ENCODE measurements at places on chromosomes 1 and 21.

GRCh38 chr1:30923597-30923996 lies 15.0 kb upstream of the SDC3 start:
- DNase-seq: peak; percentile 59

GRCh38 chr1:94654459-94654858 lies 112.9 kb upstream of the F3 start:
- DNase-seq: no peak

DNA sequence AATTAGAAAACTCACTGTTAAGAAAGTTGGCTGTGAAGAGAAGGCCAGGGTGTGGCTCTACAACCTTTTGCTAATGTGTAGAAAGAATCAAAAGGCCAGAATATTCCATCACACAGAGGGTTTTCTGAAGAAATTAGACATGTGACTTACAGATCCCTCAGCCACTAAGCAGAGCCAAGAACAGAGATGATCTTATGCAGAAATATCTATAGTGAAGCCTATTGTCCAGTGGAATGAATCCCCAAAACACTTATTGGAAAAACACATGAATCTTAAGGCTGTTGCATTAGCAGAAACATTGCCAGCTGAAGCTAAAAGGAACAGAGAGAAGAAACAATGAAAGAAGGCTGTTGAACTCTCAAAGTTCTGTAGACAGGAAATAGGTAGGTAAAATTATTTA lies 979.2 kb downstream of the MRPL39 start:
- no peak for DNase-seq

DNA sequence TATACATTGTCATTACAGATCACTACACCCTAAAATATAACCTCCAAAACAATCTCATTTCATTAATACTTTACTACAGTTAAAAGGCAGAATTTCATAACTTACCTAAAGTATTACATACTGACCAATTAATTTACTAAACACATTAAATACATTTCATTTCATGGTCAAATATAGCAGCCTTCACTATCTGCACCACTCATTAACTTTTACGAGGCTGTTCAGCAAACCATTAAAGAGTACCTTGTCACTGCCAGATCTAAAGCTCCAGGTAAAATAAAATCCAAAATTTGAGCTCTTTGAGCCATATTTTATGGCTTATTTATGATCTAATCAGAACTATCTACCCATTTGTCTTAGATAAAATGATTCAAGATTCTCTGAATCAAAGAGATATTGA lies 66.4 kb upstream of the RBM34 start:
- DNase-seq: no peak

DNA sequence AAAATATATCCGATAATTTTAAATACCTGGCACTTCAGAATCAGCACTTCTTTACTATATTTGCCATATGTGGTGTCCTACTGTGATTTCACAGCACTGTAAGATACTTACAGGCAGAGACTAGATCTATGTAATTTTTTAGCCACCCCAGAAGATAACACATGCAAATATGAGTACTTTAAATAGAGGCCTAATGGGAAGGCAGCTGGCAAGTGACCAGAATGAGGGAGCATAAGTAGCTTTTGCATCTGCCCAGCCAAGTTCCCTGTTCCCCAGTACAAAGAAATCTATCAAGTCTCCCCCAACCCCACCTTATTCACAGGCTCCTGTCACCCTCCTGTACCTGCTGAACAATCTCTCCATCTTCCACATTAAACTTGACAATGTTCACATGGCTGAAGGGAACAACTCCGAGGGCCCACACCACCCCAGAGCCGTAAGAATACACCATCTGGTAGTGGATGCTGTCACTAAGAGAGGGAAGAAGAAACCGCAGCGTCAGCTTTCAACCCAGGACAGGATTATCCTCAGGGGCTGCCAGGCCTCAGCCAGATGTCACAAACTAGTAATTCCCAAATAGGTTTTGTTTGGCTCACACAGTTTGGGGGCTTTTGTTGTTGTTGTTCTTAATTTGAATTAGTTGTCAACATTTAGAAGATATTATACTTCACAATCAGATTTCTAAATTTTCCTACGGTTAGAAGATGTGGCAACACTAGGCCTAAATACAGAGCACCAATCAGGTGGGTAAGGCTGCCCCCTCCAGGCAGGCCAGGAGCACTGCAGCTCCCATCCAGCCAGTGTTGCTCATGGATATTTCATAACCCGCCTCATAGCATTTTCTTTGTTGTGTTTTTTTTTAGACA lies 10.4 kb downstream of the EMC1 start:
- peak; percentile 53 for DNase-seq

GRCh38 chr1:67724928-67725560 lies 40.0 kb downstream of the GADD45A start:
- peak; percentile 90 for DNase-seq

GRCh38 chr1:24640288-24640687 lies 2.8 kb upstream of the SRRM1 start:
- no peak for DNase-seq

DNA sequence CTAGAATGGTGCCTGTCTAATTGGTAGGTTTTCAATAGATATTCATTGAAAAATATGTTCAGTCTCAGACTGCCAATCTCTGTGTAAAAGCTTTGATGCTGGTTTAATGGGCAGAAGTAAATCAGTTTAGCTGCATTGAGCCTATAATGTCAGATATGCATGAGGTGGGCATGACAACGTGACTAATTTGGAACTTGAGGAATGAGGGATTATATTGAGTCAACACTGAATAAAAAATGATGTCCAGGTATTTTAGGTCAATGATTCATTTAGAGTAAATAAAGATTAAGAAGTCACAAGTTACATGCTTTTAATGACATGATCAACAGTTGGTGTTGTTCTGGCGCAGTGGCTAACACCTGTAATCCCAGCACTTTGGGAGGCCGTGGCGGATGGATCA lies 3.0 kb downstream of the WDR3 start:
- DNase-seq: no peak

- peak; percentile 29 for DNase-seq
Observed at GRCh38 chr1:10236405-10237156, 26.2 kb downstream of the KIF1B start.

DNA sequence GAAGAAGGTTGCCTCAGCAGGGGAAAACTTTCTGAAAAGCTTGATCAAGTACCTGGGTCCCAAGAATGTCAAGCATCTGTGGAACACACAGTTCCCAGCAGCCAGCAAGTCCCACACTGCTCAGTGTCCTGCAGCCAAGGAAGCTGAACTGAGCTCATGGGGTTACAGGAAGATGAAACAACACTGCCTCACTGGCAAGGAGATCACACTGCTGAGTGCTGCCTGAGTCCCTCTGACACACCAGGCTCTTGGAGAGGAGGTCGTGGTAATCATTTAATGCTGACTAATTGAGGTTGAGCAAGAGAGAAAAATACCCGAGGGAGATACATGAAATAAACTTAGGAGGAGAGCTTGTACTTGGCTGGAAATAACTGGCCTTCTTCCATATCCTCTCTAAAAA lies 75.2 kb downstream of the MPZL1 start:
- peak; percentile 95 for DNase-seq

DNA sequence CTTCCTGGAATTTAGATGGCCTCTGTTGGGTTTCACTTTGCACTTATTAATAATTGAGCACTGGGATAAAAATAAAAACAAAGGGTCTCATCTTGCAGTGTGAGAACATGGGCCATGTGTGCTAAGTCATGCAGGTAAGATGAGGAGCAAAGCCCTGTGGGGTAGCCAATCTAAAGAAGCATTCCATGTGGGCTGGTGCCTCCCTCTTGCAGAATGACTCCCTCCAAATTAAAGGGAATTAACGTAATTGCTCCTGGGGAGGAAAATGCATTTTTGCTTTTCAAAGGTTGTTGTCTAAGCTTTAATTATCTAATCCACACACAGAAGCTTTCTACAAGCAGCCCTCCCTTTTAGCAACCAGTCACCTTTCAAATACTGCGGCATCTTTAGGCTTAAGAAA lies 69.8 kb downstream of the CDC14A start:
- DNase-seq: no peak

DNA sequence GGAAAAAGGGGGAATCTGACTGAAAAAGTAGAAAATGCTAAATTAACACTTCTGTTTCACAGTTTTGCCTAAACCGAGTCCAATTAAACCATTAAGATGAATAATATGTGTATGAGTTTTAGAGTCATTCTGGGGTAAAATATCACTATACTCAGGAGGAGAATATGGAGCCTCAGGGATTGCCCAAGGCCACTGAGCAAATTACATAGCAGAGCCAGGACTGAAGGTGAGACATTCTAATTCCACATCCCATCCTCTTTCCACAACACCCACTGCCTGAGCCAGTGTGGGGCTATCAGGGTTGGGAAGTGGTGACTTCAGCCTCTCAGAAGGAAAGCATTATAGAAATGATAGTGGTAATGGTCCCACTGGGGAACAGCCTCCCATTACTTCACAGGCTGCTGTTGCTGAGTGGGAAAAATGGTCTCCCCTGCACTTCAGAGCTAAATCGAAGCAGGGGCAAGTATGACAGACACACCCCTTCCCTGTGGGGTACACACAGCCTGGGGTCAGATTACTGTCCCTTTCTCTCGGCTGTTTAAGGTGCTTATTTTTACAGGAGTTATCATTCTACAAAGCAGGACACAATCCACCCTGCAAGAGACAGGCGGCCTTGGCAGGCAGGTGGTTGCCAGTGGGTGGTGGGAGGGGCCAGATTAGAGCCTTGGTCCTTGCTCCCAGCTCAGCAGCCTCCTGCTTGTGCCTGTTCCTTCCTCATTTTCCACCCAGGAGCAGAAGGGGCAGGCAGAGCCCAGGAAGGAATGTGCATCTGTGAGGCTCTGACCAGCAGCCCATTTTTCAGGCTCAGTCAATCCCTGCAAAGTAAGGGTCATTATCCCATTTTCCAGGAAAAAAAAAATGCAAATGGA lies 9.5 kb upstream of the BCAR3 start:
- DNase-seq: no peak

GRCh38 chr1:58367217-58367616 lies 179.3 kb downstream of the OMA1 start:
- DNase-seq: no peak

DNA sequence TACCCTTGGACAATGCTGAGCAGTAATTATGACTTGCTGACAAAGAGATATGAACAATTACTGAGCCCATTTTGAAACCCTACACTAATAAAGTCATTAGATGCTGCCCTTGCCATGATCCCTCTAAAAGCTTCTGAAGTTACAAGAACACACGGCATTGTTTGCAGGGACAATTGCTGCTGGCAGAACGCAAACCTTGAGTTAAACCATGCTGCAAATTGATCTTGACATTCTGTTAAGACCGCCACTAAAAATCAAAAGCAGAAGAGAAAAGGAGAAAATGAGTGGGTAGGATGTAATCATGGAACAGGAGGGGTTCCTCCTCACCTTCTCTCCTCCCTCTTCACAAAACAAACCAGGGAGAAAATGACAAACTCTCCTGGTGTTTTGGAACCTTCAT lies 136.2 kb upstream of the DMRTA2 start:
- no peak for DNase-seq

GRCh38 chr1:158153179-158153578 lies 27.5 kb upstream of the CD1D start:
- peak; percentile 33 for DNase-seq

GRCh38 chr1:89873770-89874169 lies 52.9 kb downstream of the LRRC8D start:
- DNase-seq: peak; percentile 69

DNA sequence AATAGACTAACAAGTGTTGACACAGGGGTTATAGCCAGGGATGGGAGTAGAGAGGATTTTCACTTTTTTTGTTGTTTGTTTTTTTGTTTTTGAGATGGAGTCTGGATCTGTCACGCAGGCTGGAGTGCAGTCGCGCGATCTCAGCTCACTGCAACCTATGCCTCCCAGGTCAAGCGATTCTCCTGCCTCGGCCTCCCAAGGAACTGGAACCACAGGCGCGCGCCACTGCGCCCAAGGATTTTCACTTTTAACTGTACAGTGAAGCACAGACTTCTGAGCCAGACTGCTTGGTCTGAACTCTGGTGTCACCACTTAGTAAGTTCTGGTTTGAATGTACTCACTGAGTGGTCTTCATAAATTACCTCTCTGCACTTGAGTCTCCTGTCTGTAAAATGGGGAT lies 40.2 kb upstream of the WASF2 start:
- DNase-seq: no peak

GRCh38 chr1:21296509-21297354 lies 6.5 kb upstream of the ECE1 start:
- no peak for DNase-seq

DNA sequence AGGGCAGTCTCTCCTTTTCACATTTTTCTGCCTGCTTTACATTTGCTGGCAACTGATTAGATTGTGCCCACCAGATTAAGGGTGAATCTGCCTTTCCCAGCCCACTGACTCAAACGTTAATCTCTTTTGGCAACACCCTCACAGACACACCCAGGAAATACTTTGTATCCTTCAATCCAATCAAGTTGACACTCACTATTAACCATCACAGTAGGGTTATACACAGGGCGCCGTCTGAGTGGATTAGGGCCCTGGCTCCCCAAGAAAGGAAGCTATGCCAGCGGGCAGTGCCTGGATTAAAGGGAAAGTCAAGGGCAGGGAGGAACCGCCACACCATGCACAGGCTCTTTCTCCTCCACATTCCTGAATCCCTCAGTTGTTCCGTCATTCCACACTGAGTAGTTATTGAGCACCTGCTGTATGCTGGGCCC lies 56.2 kb downstream of the EVA1C start:
- DNase-seq: no peak

DNA sequence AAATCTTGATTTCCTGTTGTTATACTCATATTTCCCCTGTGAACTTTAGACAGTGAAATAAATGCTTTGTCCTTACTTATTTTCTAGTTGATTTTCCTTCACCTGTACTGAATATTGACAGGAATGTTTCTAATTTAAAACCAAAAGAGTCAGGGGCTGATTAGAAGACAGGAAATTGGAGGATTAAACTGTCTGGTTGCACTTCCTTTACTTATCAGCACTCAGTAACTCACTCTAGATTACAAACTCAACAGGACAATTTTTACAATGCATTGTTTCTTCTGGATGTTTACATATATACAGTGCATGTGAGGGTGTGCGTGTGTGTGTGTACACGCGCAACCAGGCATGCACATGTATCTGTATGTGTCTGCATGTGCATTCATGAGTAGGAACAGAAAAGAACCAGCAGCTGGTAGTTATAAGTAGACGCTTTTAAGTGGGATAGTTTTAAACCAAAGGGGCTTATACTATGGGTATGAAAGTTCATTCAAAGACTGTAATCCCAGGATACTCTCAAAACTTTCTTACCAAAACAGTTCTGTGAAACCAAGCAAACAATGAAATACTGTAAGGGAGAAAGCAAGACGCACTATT lies 212.0 kb upstream of the NFIA start:
- DNase-seq: no peak

- peak; percentile 64 for DNase-seq
Observed at GRCh38 chr1:208090388-208091301, 153.5 kb downstream of the PLXNA2 start.
